ENCODE measurements at places on chromosomes 7 and 10.

DNA sequence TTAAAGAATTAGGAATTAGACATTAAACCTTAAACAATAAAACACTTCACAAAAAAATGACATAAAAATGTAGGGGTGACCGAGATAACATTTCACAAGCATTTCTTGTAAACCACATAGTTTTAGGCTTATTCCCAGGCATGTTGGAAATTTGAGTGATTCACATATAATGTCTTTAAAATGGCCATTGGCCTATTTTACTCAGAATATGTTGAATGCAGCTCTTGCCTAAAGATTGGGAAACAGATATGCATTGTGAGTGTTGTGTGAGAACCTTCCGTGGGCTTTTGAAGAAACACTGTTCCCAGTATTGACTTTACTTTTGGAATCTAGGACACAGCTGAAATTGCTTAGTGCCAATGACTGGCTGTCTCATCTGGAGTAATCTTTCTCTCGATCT, 79.6 kb downstream of the ARL5B start:
- no peak for DNase-seq

DNA sequence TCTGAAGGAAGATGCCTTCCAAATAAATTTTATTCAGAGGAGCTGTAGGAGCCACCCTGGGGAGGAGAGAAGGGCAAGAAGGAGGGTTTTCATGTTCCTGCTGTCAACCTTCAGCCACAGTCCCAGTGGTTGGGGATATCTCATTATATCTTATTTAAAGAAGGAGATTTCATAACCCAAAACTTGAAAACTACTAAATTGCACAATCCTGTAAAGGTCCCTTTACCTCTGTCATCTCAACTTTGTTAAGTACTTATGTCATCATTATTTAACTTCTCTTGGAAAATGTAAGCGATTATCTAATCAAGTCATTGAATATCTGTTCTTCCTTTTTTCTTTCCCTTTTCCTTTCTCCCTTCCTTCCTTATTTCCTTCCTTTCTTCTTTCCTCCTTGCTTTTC, 794.5 kb upstream of the IGFBP3 start:
- DNase-seq, result no peak

DNA sequence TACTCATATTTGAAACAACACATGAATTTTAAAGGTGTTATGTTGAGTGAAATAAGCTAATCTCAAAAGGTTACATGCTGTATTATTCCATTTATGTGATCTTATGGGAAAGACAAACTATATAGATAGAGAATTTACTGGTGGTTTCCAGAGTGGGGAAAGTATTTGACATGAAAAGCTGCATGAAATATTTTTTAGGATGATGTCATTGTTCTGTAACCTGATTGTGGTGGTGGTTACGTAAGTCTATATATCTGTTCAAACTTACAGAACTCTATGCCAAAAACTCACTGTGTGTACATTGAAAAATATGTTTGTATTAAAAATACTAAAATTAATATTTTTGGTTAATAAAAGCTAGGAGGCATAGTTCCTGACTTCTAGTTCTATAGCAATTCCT, 453.0 kb downstream of the SORCS3 start:
- DNase-seq, result no peak

DNA sequence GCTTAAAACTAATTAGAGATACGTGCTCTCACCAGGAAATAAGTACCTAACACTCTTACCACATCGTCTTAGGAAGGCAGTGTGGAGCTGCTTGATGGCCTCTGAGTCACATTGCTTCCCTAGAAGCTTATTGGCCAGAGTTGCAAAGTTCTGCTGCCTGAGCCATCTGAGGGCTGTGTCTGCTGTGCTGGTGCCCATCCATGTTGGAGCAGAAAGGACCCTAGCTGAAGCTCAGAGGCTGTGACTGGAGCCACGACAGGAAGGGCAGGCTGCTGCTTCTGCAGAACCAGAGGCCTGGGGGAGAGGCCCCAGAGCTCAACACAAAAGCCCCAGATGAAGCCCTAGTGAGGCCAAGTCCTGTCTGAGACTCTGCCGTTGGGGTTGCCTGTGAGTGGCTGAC, 64.8 kb upstream of the IGFBP3 start:
- no peak for DNase-seq

Measured in right forelimb (tissue), 1 donor.